D341Med (cell line): ENCODE measurements at places on chromosomes 5 and 9.
A peak's percentile ranks its signal among the peaks of the same experiment; 100 is the strongest.

GRCh38 chr9:132183715-132184114, 21.9 kb downstream of the NTNG2 start:
- DNase-seq = no peak

DNA sequence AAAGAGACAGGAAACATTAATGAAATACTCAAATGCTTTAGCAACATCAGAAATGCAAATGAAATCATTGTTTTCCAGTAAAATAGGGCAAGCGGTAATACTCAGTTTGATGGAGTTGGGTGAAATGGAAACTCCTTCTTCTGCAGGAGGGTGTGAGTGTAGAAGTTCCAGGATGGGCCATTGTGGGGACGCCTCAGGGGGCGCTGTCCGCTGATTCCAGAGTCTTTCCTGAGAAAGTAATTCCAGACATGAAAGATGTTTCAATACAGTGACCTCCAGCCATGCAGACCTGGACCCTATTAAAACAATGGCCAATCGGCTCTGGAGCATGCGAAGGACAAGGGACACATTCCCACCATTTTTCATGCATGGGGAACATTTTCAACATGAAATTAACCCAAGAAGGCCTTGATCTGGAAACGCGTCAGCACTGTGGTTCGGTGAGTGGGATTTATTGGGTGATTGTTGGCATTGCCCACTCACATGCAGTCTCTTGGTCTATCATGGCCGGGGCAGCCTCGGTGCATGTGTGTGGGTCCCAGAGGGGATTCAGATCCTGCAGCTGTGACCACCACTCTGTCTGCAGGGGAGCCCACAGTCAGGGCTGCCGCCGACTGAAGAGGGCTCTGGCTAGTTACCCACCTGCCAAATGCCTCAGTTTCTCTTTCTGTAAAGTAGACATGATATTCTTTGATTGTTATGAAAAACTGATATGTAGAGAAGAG, 132.6 kb upstream of the IRX4 start:
- DNase-seq = no peak

DNA sequence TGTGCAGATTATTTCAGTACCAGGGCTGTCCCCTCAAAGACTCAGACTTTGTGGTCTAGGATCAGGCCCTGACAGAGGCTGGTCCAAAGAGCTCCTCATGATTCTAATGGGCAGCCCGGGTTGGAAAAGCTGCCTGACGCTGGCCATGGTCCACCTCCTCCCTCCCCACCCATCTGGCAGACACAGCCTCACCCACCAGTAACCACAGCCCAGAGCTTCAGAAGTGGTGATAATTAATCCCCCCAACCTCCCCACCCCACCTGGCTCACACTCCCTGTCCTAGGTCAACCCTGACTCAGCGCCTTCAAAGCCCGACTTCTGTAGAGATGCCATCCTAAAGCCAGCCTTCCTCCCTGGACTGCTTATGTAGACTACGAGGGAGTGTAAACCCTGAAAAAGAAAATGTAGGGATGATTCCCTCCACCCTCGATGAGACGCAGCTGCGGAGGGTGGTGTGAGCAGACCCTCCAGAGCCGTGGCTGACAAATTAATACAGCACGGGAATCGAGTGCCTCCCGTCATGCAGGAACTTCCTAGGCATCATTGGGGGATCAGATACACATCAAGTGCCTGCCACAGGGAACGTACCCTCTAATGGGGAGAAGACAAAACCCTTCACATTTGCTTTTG, 7.0 kb downstream of the UBE2QL1 start:
- no peak for DNase-seq

GRCh38 chr5:53038196-53038847, 49.2 kb downstream of the ITGA2 start:
- DNase-seq = no peak

GRCh38 chr5:170296935-170297588, 515 bp downstream of the LCP2 start:
- no peak for DNase-seq

GRCh38 chr9:16718952-16719351, 151.5 kb downstream of the BNC2 start:
- no peak for DNase-seq

DNA sequence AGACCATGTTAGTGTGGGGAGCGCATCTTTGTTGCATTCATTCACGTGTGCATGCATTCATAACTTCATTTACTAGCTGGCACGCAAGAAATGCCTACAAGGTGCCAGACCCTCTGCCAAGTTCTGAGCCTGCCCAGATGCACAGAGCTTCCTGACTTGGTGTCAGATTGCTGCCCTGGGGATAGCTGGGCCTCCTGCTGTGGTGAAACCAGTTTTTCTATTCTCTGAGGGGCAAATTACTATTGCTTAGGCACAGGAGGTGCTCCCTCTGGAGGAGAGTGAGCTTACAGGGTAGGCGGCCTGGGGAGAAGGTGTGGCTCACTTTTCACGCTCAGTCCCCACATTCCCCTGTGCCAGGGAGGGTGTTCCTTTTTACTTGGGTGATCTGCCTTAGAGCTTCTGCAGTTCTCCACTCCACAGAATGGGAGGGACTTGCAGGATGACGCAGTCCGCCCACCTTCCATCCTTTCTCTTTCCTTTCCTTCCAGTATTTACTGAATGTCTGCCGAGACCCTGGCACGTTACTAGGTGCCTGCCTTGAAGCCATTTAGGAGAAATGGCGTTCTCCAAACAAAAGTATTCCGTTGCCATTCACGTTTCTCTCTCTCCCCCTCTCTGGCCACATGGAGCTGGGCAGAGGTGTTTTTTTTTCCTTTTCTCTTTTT, 27.9 kb upstream of the CTNNA1 start:
- peak; percentile 48 for DNase-seq

GRCh38 chr9:136275655-136276429, 28.1 kb downstream of the CCDC187 start:
- DNase-seq = no peak

- DNase-seq = no peak
Observed at GRCh38 chr5:53882006-53882675, 321.7 kb downstream of the NDUFS4 start.

DNA sequence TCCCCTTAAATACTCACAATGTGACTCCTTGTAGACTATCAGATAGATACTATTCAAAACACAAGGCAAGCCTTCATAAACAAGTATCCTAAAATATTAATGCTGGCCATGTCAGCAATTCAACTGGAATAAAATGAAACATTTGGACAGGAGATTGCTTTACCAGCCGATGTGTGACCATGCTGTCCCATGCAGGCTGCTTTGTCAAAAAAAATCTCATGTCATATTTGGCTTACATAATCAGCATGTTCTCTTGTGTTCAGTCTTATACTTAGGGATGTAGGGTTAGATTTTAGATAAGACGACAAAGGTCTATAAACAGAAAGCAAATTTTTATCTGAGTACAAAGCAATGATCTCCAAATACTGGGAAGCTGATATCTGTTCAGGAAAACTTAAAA, 108.5 kb downstream of the NR6A1 start:
- no peak for DNase-seq

GRCh38 chr9:109973336-109973735, 193.3 kb downstream of the PALM2AKAP2 start:
- no peak for DNase-seq

DNA sequence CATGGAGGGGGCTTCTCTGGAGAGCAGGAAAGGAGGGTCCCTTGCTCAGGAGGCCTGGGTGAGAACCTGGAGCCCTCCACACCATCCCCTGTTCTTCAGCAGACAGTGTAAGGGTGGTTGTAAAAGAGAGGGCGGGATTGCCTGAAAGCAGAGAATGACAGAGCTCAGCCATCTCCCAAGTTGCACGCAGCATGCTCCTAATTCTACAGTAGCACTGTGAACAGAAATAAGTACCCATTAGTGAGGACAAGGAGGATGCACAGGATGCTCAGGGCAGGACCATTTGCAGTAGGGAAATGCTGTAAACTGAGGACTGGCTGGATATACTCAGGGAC, 8.4 kb downstream of the CCDC69 start:
- no peak for DNase-seq

DNA sequence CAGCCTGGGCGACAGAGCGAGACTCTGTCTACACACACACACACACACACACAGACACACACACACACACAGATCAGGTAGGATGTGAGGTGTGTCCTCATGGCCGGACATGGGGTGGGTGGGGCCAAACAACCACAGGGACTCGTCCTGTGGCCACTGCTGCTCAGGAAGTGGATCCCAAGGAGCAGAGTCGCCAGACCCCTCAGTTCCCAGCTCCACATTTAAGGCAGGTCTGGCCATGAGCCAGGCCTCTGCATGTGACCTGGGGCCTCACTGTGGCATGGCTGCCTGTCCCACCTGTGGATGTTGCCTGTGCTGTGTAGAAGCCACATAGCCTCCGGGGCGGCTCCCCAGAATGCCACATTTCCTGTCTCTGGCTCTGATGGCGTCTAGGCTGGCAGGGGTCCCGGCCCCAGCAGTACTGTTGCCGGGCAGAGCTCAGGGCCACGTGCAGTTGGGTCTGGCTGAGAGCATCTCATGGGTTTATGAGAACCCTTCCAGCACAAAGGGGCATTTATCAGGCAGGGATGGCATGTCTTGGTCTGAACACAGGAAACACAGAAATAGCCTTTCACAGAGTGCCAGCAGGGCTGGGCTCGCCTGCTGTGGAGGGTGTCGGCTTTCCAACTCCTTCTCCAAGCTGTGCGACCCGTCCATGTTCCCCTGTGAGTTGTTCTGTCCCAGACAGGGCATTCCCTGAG, 9.9 kb upstream of the NINJ1 start:
- DNase-seq = no peak
